ENCODE measurements at places on chromosomes 4 and X.

DNA sequence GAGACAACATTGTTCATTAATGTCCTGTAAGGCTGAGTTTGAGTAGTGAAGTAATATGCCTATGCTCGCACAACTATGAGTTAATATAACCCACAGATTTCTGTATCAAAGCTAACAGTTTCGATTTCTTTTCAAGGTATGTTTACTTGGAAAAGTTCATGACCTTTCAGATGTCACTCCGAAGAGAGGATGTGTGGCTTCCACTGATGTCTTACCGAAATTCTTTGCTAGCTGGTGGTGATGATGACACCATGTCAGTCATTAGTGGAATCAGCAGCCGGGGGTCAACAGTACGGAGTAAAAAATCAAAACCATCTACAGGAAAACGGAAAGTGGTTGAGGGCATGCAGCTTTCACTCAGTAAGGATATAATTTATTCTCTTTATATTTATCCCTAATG is 124.9 kb downstream of the STAG2 start:
- no peak for DNase-seq

GRCh38 chrX:143571521-143571920 is 54.2 kb upstream of the SPANXN3 start:
- DNase-seq = no peak

DNA sequence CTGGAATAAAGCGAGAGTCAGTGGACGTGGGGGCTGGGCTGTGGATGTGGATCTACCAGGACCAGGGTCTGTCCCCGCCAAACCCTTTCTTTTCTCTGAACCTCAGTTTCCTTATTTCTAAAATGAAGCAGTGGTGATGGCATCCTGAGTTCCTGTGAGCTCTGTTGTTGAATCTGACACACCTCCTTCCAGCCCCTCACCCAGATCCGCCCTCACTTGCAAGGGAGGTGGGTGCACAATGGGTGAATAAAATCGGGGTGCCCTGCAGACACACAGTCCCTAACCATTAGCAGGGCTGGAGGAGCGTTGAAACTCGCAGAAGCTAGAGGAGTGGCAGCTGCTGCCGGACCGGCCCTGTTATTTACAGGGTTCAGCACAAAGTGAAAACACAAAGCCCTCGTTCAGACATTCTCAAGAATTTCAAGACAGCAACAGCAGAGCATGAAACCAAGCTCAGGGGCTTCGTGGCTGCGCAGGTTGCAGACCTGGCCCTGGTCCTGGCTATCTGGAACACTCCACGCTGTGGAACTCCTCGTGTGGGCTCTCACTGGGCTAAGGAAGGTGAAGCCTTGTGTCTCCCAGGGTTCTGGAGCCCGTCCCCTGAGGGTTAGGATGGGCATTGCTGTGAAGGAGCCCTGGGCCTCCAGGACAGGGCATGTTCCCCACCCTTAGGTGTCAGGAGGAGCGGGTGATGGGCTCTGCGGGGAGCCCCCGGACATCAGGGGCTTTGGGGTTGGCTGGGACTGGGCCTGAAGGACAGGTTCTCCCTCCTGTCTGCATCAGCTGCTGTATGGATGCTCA is 42.9 kb downstream of the PSAPL1 start:
- no peak for DNase-seq

DNA sequence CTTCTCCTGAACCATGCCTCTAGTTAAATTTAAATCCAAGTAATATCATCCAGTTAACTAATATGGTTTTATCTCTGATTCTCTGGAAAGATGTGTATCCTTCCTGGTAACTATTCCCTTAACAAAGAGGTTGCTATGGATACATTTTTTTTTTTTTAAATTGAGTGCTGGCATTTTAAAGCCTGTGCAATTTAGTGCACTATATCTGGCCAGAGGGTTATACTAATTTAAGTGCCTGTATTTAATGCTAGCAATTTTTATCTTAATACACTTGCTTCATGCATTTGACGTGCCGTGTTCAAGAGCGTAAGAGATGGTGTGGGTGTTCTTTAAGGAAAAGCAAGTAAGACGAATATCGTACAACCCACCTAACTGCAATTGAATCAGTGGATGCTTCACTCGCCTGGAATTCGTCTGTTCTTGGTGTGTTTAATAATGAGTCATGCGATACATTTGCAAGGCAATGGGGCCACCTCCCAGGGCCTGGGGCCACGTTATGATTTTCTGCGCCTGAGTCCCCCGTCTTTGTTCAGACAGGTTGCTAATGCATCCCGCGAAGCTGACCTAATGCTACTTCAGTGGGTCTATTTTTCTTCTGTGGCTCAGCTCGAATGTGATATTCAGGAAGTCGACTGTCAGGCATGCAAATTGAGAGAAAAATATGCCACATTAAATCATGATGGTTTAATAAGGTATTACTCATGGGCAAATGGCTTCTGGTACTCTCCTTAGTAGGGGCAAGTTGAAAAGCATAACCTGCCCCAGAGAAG is 14.2 kb upstream of the MID1 start:
- DNase-seq = no peak

DNA sequence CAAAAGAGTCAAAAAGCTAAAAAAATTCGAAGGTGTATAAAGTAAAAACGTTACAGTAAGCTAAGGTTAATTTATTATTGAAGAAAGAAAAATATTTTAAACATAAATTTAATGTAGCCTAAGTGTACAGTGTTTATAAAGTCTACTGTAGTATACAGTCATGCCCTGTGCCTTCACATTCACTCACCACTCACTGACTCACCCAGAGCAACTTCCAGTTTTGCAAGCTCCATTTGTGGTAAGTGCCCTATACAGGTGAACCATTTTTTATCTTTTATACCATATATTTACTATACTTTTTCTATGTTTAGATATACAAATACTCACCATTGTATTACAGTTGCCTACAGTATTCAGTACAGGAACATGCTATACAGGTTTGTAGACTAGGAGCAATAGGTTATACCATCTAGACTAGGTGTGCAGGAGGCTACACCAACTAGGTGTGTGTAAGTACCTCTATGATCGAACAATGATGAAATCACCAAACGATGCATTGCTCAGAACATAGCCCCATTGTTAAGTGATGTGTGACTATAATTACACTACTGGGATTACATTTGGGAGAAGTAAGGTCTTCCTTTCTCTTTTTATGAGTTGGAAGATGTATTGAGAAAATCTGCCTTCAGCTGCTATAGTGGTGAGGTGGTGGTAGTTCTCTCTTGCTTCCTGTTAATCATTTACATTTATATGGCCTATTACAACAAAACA is 27.2 kb downstream of the TMSB4X start:
- no peak for DNase-seq

- no peak for DNase-seq
Measured at GRCh38 chr4:128311659-128312403, 24.2 kb upstream of the PGRMC2 start.
